ENCODE measurements at places on chromosomes 2 and 18.

DNA sequence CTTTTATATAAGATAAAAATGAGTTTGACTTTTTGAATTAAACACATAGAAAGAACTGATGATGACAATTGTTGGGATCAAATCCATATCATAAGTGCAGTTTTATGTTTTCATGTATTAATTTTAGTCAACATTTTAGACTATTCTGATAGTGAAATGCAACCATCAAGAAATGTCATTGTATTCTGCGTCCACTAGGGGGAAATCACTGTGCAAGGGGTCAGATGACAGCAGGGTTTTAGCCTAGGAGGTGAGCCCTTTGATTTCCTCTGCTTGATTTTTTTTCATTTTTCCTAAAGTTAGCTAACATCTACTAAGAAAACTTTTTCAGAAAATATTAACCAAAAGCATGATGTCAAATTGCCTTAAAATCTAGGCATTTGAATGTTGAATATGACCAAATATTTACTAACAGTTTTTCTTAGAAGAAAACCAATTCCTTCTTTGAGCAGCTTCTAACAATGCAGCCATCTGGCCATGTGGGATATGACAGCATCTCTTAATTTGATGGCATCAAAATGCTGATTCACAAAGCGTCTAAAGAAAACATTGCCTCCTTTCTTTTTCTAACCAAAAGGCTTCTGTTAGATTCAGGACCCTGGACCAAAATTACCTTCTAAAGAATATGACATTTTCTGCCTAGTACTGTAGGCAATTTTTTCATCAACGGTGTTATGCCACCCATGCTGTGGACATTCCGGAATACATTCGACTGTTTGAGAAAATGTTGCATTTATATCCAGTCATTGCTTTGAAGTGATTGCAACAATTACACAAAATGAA, 141.5 kb downstream of the SPHKAP start:
- DNase-seq = no peak

- no peak for DNase-seq
Observed at GRCh38 chr2:156118753-156119416, 213.6 kb downstream of the NR4A2 start.

DNA sequence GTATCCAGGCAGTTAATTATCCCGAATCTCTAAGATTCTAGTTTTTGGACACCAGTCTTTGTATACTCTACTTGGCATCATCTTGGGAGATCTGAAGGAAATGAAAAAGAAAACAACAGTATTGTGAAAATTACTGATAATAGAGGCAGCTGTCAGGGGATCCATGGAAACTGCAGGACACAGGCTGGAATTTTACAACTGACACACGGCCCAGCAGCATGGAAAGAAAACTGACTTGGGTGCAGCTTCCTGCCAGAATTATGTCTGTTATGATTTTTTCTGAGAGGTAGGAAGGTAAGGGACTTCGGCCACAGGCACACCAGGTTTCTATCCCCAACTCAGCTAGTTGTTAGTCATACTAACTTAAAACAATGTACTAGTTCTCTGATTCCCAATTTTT, 57.7 kb upstream of the ERBB4 start:
- no peak for DNase-seq

- no peak for DNase-seq
Observed at GRCh38 chr18:21513292-21513691, 87.2 kb downstream of the ESCO1 start.

DNA sequence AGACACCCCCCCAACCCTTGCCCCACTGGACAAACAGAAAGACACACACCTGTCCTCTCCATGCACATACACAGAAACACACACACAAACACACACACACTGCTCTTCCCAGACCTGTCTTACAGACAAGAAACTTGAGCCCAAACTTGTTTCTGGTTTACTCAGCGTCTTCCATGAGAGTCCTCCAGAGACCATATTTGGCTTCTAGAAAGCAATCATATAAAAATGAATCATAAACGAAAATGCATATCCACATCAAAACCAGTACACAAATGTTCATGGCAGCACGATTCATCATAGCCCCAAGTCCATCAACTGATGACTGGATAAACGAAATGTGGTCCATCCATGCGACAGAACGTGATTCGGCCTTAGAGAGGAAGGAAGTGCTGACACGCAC, 84.2 kb upstream of the ASAP2 start:
- no peak for DNase-seq

DNA sequence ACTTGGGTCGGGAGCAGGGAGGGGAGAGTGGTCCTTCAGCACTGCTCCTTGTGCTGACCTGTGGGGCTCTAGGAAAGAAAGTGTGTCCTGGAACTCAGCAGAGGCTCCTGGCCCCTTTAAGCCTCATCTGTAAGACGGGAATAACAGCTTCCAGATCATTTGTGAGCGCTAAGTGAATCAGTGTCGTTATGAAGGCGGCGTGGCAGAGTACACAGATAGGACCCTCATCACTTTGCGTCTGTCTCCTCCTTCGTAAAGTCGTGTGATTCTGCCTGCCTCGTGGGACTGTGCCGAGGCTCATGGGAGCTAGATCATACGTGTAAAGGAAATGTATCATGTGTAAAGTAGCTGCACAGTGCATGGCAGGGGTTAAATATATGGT, 18.6 kb downstream of the COLEC11 start:
- no peak for DNase-seq

- DNase-seq = no peak
Observed at GRCh38 chr2:8669157-8669817, 12.6 kb upstream of the ID2 start.

GRCh38 chr2:179106342-179106675, 56.4 kb upstream of the CCDC141 start:
- no peak for DNase-seq

- no peak for DNase-seq
Observed at GRCh38 chr2:199509403-199509802, 51.7 kb upstream of the SATB2 start.

- peak; percentile 72 for DNase-seq
Observed at GRCh38 chr2:163735685-163736432, at the start of gene FIGN. Gene FIGN (minus strand): TSS chr2:163736008. CDS start chr2:163734927, 1,081 bp downstream.

GRCh38 chr2:216633616-216634369, 573 bp downstream of the IGFBP2 start:
- no peak for DNase-seq

GRCh38 chr2:235054475-235054874, 102.7 kb downstream of the SH3BP4 start:
- DNase-seq = no peak

GRCh38 chr2:212282671-212283261, 255.8 kb downstream of the ERBB4 start:
- no peak for DNase-seq

GRCh38 chr18:11284811-11285210, 135.4 kb upstream of the PIEZO2 start:
- DNase-seq = no peak

GRCh38 chr18:79935499-79935898, 16.0 kb downstream of the SLC66A2 start:
- no peak for DNase-seq

GRCh38 chr2:216918088-216918680, 58.3 kb upstream of the TNP1 start:
- DNase-seq = no peak

DNA sequence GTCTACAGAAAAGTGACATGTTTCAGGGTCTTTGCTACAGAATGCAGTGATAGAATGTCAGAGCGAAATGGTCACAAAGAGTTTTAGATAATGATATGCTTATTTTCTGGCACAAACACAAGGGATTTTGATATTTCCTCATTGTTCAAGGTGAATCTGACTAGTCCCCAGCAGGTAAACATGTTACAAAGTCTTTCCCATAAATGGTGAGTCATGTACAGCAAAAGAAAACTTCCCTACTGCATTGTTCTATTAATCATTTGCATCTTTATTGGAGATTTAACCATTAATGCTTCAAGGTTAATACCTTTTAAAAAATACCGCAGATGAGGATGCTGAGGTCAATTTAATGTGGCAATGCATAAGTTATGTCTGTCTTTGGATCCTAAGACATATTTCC, 19.1 kb upstream of the TRIB2 start:
- no peak for DNase-seq

DNA sequence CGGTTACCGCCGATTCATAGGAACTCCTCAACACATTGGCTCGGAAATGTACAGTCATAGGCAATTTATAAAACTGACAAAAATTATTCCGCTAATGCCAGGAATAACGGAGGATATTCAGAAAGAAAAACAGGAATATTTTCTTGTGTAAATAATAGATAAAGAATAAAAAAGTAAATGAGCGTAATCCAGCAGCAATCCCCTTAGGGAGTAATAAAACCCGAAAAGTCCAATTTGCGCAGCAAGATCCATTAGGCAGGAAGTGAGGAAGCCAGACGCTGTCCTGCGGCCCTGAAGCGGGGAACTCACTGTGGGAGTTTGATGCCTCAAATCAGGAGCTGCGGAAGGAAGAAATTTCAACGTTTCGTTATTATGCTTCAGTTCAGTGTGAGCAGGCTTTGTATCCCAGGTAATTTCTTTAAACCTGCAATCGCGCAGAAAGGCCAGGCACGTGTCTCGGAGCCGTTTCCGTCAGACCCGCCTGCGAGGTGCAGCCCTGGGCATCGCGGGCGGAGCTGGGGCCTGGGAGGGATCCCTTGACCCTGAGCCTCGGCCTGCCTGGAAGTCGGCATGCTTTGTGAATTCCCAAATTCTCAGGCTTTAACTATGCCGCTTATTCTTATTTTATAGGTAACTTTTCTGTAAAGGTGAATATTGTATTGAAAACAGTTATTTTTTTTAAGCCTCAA, 180.9 kb upstream of the ALKAL2 start:
- no peak for DNase-seq

GRCh38 chr2:161417438-161418274, 1.6 kb downstream of the TBR1 start:
- no peak for DNase-seq

DNA sequence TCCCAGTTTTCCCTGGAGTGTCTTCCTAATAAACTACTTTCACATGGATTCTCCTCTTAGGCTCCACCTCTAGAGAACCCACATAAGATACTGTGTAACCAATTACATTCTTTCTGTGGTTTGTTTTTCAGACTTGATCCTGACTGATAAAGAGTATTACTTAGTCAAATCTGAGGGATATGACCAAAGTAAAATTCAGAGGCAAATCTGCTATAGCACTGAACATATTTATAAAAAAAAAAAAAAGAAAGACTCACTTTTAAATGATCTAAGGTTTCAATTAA, 13.9 kb downstream of the CKAP2L start:
- no peak for DNase-seq

DNA sequence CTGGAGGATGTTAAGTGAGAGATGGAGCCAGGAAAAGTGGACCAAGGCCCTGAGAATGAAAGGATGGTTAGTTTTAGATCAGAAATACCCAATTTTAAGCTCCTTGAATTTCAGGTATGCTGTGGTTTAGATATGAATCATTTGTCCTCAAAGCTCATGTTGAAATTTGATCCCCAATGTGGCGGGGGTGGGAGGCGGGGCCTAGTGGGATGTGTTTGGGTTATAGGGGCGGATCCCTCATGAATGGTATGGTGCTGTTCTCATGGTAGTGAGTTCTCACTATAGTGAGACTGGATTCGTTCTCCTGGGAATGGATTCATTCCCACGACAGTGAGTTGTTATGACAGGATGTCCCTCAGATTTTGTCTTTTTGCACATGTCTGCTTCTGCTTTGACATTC, 11.4 kb downstream of the MYO5B start:
- DNase-seq = no peak

DNA sequence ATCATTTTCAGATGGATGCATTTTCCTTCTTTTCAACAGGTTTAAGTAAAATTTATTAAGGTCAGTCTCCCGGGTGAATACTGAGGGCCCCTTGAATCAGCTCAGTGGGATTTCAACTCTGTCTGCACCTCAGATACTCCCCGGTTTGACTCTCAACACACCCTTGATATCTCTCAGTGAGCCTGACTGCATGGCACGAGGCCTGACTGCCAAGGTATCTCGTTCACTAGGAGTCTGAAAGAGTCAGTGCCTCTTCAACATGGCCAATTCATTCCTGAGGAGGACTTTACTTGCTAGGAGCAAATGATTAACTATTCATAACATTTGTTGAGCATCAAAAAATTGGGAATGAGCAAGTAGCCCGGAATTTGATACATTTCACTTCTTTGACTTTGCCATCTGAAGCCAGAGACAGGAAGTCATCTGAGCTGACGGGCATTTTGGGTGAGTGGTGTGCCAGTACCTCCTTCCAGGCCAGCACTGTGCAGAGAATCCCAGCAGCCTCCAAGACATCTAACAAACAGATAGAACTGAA, 81.0 kb downstream of the VAPA start:
- no peak for DNase-seq

GRCh38 chr2:199455545-199456382, 2.0 kb downstream of the SATB2 start:
- no peak for DNase-seq

GRCh38 chr18:7358989-7359726, 128.3 kb downstream of the LRRC30 start:
- no peak for DNase-seq

DNA sequence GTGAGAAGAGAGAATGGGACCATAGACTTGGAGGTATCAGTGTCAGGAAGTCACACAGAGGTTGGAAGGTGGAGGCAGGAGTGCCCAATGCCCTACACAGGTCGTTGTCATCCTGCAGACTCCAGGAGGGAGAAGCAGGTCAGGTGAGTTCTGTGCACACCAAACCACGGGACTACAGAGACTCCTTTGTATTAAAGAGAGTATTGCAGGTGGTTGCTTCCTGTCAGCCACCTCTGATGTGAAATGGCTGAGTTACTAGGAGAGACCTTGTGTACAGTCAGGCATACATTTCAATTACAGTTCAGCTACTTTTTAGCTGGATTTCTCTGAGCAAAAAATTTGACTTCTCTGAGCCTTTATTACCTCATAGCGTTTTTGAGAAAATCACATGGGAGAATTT, 51.6 kb downstream of the SPP2 start:
- DNase-seq = no peak

GRCh38 chr18:45102863-45103262, 422.2 kb downstream of the SETBP1 start:
- DNase-seq = no peak

DNA sequence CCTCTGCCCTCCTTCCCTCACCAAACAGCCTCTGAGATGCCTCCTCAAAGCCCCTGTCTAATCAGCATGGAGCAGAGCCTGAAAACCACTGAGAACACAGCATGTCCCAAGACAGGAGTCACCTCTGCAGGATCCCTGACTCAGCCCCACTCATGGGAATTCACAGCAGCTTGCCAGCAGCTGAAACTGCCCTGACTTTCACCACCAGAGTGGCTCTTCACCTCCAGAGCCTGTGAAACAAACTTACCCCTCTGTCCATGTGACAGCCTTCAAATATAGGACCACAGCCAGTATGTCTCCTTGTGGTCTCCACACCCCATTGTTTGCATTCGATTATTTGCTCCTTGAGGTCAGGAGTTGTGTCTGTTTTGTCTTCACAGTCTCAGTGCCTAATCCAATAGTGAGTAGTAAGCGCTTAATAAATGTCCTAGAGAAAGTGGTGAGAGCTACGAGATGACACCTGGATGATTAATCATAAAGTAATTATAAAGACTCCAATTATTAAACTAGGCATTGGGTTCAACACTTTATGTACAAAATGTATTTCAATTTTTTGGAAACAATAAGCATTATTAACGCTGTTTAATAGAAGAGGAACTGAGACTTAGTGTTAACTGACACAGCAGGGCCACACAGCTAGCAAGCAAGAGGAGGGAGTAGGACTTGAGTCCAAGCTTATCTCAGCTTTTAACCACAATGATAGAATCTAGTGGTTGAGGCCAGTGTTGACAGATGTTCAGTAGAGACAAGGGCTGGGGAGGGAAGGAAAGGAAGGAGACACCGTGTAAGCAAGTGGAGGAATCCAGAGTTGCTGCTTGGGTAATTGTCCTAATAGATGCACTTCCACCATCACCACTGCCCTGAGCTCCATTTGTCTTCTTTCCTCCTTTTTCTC, 358.7 kb upstream of the TNP1 start:
- peak; percentile 20 for DNase-seq

Data from brain pericyte (primary cell).